ENCODE measurements at places on chromosomes 6 and 20.

DNA sequence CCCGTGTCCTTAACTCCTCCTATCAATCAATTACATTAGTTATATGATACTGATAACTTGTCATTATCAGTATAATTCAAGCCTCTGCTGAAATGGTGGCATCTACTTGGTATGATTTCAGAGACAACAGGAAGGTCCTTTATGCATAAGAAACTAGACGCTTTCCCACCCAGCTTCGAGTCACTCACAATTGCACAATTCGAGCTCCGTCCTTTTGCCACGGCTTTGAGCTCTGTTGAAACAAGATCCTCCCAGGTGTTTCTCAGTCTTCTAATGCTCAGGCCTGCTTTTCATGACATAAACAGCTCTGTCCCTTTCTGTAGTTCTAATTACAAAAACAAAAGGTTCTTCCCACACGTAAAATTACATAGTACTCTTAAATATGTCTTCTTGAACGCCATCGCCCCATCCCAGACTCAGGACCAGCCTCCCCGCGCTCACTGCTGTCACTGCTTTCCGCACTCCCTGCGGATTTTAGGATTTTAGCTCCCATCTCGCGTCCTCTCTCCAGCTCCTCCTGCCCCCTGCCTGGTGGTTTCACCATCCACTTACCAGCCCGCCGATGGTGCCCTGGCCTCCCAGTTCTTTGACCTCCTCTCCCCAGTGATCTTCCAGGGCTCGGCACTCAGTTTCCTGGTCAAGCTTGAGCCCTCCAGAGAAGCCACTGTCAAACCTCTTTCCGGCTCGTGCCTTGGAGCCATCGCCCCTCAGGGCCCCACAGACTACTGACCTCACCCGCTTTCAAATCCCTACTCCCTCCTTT is 23.2 kb upstream of the PNPLA1 start:
- DNase-seq: no peak

DNA sequence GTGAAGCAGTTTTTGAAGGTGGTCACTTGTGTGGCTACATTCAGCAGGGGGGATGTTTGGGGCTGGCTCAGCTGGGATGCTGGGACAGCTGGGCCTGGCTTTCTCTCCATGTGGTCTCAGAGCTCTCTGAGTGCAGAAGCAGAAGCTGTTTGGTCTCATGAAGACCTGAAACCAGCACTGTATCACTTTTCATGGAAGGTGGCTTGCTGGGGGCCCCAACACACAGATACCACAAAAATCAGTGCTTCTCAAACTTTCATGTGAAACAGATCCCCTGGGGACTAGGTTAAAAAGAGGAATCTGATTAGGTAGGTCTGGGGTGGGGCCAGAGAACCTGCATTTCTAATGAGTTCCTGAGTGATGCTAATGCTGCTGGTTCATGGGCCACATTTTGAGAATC is 347.3 kb downstream of the DHX35 start:
- DNase-seq: no peak

DNA sequence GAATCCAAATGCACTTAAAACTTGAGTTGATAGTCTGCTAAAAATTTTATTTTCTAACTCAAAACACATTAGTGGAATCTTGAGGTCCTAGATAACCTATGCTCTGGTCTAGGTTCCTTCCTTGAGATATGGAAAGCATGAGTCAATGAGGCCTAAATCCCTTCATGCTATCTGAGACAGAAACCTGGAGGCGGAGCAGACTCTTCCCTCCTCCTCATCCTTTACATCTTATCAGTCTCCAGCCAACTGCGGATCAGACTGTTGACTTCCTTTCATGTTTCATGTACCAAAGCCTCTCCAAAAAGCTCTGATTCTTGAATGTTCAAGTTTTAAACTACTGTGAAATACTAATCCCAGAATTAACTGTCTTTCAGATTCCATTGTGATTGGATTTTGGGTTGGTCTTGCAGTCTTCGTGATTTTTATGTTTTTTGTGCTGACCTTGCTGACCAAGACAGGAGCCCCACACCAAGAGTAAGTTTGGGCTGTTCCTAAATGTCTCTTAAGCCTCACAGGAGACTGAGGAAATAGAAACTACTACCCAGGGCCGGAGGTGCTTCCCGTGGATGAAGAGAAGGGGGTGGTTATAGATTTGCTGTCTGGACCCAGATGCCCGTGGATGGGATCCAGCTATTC is 29.1 kb downstream of the MRAP2 start:
- DNase-seq: no peak

- DNase-seq: no peak
Measured at GRCh38 chr6:20028143-20028542, 184.1 kb downstream of the MBOAT1 start.

DNA sequence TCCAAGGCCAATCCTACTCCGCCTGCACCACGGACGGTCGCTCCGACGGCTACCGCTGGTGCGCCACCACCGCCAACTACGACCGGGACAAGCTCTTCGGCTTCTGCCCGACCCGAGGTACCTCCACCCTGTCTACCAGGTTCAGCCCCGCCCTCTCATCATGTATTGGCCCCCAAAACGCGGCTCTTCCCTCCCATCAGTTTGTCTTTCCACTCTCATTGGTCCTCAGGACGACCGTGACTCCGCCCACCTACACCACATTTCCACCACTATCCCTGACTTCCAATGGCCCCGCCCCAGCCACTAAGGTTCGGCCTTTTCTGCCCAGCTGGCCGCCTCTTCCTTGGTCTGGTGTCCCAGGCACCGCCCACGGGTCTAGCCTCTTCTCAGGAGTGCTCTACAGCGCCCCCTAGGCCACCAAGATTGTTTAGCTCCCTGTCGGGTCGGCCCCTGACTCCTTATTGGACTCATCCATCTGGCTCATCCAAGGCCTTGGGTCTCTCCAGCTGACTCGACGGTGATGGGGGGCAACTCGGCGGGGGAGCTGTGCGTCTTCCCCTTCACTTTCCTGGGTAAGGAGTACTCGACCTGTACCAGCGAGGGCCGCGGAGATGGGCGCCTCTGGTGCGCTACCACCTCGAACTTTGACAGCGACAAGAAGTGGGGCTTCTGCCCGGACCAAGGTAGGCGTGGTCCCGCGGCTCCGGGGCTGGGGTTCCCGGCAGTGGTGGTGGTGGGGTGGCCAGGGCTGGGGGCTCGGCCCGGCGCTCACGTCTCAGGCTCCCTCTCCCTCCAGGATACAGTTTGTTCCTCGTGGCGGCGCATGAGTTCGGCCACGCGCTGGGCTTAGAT is 3.1 kb downstream of the MMP9 start:
- no peak for DNase-seq

DNA sequence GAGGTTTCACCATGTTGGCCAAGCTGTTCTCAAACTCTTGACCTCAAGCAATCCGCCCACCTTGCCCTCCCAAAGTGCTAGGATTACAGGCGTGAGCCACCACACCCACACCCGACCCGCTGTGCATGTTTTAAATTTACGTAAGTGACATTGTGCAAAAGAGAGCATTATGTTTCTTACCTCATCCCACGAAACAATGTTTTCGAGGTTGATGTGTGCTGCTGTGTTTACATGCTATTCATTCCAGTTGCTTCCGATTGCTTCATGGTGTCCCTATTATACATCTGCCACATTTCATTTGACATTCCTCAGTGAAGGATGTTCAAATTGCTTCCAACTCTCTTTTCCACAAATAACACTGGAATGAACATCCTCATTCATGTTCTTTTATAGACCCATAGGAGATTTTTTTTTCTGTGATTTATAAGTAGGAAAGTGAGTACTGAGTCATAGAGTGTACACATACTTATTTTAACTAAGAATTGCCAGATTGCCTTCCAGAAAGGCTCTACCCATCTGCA is 403.9 kb upstream of the JARID2 start:
- no peak for DNase-seq

GRCh38 chr6:155152211-155153076 is 111.4 kb upstream of the CLDN20 start:
- DNase-seq: no peak

DNA sequence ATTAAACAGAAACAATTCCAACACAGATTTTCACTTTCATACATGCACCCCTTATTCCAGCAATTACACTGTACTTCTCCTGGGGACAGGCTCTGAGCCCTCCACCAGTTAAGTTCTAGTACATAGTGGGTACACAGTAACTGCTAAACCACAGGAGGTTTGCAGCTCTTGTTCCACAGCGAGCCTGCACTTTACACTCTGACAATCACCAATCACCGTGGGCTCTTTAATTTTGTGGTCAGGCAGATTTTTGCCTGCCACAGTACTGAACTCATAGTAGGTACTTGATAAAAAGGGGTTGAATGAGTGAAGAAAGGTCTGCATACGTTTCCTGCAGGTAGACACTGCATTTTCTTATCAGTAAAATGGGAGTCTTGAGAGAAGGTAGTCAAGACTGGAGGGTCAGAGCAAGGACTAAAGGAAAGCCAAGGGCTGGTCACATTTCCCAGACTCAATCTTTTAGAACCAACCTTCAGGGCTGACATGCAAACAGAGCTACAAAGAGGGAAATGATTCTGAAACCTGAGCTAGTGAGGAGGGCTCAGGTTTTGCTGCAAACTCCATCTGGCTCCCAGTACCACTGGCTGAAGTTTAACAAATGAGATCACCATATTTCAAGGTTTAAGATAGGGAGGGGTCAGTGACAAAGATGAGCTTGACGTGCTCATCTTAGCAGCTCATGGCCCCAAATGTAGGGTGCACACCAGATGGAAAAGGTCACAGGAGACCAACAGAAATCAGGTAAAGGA is 404.6 kb downstream of the BTBD9 start:
- no peak for DNase-seq

DNA sequence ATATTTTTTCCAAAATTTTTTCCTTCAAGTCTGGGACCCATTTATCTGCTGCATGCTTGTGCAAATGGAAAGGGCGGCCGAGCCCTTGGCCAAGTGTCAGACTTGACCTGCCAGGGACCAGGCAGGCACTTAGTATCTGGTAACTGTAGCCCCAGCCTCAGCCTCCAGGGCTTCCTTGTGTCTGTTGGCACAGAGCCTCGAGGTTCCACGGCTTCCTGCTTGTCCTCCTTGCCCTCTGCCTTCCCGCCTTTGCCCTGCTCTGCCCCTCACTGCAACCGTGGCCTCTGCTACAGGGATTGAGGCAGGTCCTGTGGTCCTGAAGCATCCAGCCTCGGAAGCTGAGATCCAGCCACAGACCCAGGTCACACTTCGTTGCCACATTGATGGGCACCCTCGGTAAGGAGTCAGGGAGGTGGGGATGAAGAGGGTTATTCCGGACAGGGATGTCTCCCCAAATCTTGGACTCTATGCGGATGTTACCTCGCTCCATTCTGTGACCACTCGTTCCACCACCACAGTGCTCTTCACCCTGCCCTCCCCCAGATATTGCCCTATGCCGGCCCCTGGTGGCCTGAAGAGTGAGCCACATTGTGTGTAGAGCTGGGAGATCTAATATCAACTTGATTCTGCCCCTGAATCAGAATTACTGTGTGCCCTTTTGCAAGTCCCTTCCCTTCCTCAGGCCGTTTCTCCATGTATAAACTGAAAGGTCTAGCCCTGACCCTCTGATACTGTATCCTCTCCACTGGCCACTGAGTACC is 41.5 kb upstream of the SRF start:
- no peak for DNase-seq

DNA sequence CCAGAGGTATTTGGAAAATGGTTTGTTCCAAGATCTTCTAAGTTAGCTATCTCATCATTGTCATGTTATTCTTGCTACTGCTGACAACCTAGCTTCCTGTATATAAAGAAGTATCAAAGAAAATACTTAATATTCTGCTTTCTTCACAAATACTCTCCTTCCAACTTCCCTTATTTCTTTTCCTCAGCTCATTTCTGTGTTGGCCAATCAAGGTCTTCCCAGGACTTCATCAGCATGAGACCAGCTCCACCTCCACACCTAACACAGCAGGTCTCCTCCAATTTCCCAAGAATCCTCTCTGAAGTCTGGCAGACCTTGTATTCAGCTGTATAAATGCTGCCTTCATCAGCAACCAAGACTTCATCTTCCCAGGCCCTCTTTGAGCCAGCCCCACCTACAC is 538.6 kb upstream of the JARID2 start:
- DNase-seq: no peak

DNA sequence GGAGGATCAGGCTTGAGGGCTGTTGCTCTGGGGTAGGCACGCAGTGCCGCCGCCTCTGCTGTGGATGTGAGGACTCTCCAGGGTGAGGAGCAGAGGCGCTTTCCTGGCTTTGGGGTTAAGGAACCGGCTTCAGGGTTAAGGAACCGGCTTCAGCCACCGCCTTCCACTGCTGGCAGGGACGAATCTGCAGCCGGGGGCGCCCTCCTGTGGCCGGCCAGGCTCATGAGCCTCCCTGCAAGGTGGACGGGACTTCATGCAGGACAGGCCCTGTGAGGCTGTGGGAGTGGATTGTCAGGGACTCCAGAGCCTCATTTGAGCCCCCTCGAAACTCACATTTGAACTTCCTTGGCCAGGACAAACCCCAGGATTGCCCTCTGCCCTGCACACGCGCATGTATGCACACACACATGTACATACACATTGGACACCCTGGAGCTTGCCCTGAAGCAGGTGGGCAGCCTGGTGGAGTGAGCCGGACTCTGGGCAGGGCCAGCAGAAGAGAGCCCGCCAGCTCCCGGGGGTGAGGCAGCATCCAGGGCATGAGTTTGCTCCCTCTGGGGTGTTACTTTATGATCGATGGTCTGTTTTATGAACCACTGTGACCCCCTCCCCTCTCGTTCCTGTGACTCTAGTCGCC is 146.9 kb downstream of the PHACTR3 start:
- DNase-seq: peak; percentile 51

GRCh38 chr6:5552243-5552642 is 290.9 kb downstream of the FARS2 start:
- DNase-seq: no peak

GRCh38 chr6:18388942-18389341 is 1.8 kb downstream of the RNF144B start:
- DNase-seq: no peak

GRCh38 chr6:165571721-165572132 is 91.3 kb downstream of the PDE10A start:
- DNase-seq: no peak

DNA sequence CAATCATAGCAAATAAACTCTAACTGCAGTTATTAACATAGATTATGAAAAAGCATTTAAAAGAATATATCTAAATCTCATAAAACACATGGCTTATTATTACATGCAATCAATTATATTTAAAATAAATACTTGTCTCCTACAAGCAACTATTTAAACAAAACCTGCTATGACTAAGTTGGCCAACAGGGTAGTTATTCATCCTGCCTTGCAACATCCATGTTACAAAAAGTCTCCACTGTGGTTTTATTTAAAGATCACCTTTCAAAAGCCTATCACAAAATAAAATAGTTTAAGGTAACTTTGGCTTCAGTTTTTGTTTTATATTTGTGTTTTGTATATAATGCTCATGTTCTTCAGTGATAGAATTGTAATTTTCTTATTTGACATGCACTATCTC is 1127.0 kb upstream of the MAP3K7 start:
- DNase-seq: no peak

GRCh38 chr6:56539527-56540105 is 103.1 kb downstream of the DST start:
- no peak for DNase-seq
